ENCODE measurements at places on chromosomes 2 and 18. TPM values are rescaled to one million over a fixed set of nuclear protein-coding genes. Genes with fewer than 3 reads are reported as not detected.
A peak's percentile ranks its signal among the peaks of the same experiment; 100 is the strongest.

The UGT1A3 gene
- not detected for total RNA-seq

The OTX1 gene
- total RNA-seq, result not detected

The SPHKAP gene
- under 0.01 TPM for total RNA-seq

DNA sequence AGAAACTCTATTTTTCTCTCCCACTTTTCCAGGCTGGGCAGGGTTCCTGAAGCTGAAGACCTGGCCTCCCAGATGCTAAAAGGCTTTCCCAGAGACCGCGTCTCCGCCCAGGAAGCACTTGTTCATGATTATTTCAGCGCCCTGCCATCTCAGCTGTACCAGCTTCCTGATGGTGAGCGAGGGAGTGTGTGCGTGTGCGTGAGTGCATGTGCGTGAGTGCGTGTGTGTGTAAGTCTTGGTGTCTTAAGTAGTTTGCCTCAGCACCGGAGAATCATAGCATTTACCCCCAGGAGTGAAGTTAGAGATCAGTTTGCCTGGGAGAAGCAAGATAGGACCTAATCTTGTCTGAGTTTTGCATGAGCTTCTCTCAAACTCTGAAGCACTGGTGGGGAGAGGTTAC, 73.7 kb downstream of the CDK15 start:
- no peak for DNase-seq

The VSNL1 gene
- 0.32 TPM for total RNA-seq

- DNase-seq, result no peak
These were observed 1708.9 kb upstream of the CELF4 start for GRCh38 chr18:39274535-39274934.

- no peak for DNase-seq
These were observed 1033.2 kb upstream of the NXPH2 start for GRCh38 chr2:139813340-139813739.

The CHST9 gene
- total RNA-seq, result not detected

The CWC22 gene
- 11.3 TPM for total RNA-seq

DNA sequence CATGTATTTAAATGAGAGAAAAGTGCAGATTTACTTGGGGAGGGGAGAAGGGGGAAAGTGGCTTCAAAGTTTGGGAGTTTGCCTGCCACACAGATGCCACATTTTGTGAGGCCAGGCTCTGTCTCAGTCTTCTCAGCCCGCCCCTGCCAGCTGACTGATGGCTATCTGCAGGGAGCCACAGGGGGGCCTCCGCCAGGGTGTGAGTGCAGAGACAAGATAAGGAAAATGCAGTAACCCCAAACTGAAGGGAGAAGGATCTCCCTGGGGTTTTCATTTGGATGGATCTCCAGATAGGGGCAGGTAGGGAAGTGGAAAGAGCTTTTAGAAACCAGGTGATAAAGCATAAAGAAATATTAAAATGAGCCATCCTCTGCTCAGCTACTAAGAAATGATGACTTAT, 128.8 kb downstream of the ZNF521 start:
- no peak for DNase-seq

The TSPYL6 gene
- not detected for total RNA-seq

DNA sequence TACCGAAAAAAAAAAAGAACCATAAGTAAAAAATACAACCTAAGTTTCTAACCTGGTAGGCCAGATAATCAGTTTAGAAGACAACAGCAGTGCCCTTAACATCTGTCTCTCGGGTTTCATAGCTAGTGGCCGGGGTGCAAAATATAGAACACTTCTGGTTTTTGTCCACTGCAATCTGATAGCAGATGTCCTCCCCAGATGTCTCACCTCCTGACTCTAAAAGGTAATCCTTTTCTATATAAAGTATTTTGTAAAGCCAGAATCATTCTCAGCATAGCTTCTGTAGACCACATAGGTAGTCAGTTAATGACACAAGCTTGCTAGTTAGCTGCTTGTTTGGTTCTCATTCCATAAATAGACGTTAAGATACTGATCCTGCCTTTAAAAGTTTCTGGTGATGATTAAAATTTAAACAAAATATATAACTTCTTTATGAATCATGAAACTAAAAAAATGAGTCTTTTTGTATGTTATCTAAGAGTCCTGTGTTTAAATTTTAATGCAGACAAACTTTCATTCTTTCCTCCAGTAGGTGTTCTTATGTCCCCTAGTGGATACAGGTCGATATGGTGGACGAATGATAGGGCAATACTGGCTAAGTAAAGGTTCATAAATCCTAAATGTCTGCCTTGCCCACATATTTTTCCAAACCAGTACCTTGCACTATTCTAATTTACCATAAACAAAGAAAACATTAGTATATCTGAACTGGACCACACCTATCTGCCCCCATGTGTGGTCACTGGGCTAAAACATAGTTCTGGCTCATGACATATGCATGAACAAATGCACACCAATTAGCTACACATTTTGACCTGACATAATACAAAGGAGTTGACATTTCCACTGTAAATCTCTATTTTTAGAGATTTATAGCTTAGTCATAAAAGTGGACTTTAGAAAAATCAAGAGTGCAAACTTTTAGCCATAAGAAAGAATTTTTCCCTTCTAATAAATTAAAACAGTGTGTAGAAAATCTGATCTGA, 171.0 kb downstream of the SRBD1 start:
- DNase-seq, result no peak

DNA sequence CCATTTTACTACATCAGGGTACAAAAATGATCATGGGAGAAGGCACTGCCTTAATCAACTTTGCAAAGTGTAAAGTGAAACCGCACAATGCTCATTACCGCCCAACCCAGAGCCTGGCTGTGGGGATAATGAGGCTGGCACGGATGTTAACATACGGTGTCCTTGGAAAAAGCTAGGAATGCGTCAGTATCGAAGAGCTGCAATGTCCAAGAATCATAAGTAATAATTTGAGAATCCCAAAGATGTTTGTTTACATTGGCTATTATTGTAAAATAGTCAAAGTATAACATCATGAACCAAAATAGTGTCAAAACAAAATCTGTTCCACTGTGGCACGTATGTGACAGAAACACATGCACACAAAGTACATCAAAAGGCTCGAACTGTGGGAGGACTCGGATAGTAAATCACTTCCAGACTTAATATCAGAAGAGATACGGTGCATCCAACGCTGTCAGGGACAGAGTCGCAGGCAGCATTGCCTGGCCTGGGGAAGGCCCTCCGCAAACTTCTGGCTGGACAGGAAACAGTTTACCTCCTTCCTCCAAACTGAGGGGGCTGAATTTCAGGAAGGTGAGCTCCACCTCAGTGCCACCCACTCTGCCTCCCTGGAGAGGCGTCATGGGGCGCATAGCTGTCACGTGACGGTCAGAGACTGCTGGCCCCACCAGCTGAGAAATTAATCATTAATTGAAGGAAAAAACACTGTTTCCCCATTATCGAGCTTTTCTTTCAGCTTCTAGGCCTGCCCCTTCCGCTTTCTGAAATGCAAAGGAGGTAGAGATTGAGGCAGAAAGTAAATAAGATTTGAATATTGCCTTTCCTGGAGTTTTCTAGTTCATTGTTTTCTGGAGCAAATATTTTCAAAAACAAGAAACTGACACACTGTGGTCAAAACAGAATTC, 1.8 kb upstream of the ID2 start:
- no peak for DNase-seq

DNA sequence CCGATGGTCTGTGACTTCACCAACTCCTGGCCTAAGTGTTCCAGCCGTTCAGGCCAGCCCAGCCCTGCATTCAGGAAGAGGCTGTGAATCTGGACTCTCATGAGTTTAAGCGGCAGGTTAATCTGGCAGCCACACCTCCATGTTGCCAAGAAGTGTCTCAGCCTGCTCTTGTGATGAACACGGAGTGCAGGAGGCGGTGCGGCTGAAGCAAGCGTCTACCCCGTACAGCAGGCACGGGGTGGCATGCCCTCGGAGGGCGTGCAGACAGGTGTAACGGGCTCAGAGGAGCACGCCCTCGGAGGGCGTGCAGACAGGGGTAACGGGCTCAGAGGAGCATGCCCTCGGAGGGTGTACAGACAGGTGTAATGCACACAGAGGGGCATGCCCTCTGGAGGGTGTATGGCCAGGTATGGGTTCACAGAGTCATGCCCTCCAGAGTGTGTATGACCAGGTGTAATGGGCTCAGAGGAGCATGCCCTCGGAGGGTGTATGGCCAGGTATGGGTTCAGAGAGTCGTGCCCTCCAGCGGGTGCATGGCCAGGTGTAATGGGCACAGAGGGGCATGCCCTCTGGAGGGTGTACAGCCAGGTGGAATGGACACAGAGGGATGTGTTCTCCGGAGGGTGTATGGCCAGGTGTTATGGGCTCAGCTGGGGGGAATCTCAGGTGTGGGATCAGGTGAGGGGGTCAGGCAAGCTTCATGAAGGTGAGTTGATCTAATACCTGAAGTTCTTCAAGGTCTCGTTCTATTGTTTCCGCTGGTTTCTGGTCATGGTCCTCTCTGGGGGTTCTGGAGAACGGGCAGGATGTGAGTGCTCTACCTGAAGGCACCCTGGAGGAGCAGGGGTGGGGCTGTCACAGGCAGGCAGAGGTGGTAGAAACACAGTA, 22.6 kb downstream of the CROCC2 start:
- no peak for DNase-seq

The TBC1D8 gene
- total RNA-seq, result 10.6 TPM

GRCh38 chr2:54773838-54774237, 50.4 kb downstream of the EML6 start:
- no peak for DNase-seq

DNA sequence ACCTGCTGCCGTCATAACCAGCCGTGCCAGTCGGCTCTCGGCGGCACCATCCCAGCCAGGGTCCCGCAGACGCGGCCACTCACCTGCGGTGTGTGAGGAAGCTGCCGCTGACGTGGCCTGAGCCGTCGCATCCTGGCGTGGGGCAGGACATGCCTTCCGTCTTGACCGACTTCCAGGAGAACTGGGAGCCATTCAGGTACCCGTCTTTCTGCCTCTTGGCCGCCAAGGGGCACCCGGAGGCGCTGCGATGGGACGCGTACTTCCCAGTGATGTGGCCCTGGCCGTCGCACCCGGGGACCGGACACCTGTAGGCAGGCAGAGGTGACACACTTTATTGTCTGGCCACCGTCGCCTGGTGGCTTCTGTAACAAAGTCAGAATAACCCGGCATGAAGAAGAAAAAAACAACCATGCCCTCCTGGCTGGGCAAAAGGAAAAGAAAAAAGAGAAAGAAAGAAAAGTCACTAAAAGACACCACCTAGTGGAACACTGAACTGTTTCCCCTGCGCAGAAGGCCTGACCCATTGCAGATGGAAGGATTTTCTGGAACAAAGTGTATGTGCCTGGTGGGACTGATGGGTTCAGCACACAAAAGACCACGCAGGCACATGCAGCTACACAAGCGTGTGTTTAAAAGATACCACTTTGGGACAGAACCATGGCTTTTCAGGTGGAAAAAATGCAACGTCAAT, 94.9 kb upstream of the PXDN start:
- no peak for DNase-seq

The CENPO gene
- total RNA-seq, result 19.6 TPM

The CIB4 gene
- total RNA-seq, result not detected

DNA sequence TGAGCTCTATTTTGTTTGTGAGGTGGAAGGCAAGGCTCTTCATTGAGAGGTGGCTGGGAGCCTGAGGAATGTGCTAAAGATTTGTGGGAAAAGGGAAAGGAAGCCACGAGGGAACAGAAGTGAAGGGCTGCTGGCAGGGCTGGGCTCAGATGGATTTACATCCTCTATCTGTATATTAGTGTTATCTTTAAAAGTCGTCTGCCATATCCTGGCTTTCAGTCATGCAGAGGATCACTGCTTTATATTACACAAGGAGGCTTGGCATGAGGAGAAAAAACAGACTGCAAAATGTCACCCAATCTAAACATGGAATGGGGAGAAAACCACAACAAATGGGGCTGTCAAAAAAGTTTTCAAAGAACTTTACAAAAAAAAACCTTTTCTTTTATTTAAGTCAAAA, 434.4 kb downstream of the HRH4 start:
- peak; percentile 54 for DNase-seq

- DNase-seq, result no peak
These were observed 272.8 kb downstream of the FIGN start for GRCh38 chr2:163462993-163463392.

- DNase-seq, result no peak
These were observed 361.9 kb downstream of the NYAP2 start for GRCh38 chr2:225761396-225761795.

- DNase-seq, result peak; percentile 78
These were observed 88.5 kb upstream of the SH3BP4 start for GRCh38 chr2:234863043-234863934.

The SERPINB12 gene
- not detected for total RNA-seq

- no peak for DNase-seq
These were observed 77.2 kb upstream of the CD226 start for GRCh38 chr18:70024829-70025228.

The RPRM gene
- total RNA-seq, result not detected

DNA sequence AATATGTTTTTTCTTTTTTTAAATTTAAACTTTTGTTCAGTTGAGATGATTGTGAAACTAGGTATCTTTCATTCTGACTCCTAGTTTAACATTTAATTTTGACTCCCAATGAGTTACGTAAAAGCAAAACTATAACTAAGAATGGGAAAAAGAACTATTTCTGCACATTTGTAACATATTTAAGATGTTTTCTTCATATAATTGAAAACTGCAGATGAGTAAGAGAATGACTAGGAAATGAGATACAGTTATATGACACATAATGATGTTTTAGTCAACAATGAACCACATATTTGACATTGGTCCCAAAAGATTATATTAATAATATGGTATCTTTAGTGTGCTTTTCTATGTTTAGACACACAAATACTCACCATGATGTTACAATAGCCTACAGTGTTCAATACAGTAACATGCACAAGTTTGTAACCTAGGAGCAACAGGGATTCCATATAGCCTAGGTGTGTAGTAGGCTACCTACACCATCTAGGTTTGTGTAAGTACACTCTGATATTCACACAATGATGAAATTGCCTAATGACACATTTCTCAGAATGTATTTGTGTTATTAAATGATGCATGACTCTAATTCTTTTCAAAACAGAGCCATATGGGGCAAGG, 12.6 kb downstream of the ERMN start:
- no peak for DNase-seq

The ADNP2 gene
- total RNA-seq, result 23.3 TPM

DNA sequence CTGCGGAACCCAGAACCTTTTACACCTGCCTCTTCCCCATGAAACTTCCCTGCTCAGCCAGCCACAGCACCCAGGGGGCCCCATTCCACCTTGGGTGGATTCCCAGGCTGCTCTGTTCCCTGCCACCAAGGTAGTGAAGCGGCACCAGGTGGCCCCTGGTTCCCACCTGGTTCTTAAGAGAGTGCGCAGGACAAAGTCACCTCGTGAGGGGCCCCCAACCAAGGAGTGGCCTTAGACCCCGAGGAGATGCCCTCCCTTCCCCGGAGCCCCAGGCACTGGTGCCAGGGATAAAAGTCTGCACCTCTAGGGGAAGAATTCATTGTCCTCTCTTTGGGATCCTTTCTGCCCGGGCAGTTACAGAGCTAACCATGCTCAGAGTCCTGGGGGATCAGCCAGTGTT, 3.1 kb upstream of the LPIN1 start:
- no peak for DNase-seq

The GALR1 gene
- not detected for total RNA-seq

GRCh38 chr2:132623096-132623839, 46.7 kb downstream of the LYPD1 start:
- peak; percentile 44 for DNase-seq

The SEH1L gene
- 56.6 TPM for total RNA-seq

Measured in fibroblast of villous mesenchyme (primary cell).